NCI-H1417 treated with DMSO at 0.1 percent for 48 hours (cell line): ENCODE measurements at places on chromosomes 11 and 22.

- DNase-seq: peak; percentile 90
Measured at GRCh38 chr11:115590254-115590653, 86.0 kb upstream of the CADM1 start.

DNA sequence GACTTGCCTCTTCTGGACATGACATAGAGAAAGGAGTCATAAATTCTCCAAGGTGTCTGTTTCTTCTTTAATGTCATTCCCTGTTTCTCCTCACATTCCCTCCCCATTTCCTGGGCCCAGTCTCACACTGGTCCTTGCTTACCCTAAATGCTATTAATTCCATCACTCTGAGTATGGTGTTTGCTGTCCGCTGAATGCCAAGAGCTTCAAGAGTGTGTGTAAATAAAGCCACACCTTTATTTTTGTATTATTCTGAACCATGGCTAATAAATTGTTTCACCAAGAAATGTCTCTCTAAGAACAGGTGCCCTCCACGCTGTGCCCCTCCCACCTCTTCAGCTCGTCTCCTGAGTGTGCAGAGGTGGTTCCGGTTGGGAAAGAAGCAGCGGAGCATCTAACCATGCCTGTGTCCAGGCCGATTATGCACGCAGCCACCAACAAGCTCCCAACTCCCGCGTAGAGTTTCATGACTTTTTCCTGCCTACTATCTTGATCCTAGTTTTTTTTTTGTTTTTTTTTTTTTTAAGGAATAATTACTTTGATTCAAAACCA is 8.6 kb downstream of the TMEM121B start:
- no peak for DNase-seq

DNA sequence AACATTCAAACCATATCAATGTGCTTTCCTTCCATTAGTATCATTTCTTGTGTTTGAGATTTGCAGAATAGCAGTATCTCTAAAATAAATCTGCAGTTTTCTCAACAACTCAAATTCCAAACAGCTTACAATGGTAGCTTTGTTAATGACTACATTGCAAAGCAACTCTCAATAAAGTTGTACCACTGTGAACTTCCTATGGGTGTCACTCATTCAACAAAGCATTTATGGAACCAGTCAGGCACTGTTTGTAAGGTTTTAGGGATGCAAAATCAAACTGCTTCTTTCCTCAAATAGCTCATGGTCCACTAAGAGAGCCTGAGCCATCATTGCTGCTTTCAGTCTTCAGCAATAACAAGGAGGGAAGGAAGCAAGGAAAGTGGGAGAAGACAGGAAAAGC is 91.0 kb downstream of the CCDC83 start:
- DNase-seq: no peak

GRCh38 chr11:110859998-110860397 is 147.8 kb upstream of the ARHGAP20 start:
- no peak for DNase-seq

DNA sequence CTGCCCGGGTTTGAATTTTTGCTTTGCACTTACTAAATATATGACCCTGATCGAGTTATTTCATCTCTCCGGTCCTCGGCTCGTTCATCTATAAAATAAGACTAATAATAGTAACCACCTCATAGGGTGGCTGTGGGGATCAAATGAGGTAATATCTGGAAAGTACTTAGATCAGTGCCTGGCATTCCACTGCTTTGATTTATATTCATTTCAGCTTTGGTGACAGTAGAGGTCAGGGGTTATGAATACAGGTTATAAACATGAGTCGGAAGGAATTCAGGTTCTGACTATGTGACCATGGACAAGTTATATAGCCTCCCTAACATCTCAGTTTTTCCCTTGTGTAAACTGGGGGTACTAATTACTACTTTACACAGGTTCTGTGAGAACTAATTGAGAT is 2.9 kb upstream of the TEAD1 start:
- DNase-seq: no peak

GRCh38 chr11:61539831-61540357 is 31.3 kb downstream of the LRRC10B start:
- no peak for DNase-seq

- no peak for DNase-seq
Measured at GRCh38 chr22:20792221-20792965, 18.5 kb downstream of the SERPIND1 start.

- DNase-seq: no peak
Measured at GRCh38 chr22:50317178-50317577, 9.6 kb downstream of the DENND6B start.

GRCh38 chr22:29208879-29209623 is 3.4 kb downstream of the EMID1 start:
- no peak for DNase-seq

DNA sequence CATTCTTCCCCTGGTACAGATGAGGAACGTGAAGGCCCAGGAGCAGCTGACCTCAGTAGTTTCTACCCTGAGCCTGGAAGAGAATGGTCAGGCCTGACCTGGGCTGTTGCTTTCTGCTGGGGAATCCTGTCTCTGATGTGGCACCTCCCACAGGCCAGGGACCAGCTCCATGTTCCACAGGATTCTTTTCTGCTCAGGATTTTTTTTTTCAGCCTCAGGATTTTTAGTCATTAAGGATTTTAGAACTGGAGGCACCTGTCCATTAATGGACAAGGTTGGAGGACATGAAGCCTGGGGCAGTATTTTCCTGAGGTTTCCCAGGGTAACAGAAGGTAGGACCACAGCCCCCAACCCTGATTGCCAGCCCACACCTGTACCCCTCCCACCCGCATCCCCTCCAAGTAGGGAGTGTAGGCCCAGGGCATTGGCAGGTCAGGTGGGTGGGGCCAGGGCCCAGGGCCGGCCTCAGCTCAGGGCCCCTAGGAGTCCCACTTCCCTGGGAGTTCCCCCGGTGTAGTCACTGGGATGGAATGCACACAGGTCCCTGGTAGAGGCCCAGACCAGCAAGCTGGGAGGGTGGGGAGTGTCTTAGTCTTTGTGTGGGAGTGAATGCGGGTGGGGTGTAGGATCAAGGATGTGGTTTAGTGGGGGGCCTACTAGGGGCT is 16.1 kb downstream of the BIK start:
- DNase-seq: no peak

GRCh38 chr11:33790040-33790439 is 15.7 kb upstream of the FBXO3 start:
- no peak for DNase-seq

- DNase-seq: no peak
Measured at GRCh38 chr22:48342016-48342415, 1485.7 kb downstream of the BRD1 start.

- DNase-seq: no peak
Measured at GRCh38 chr22:19903031-19903430, 38.5 kb upstream of the COMT start.

- DNase-seq: no peak
Measured at GRCh38 chr22:26548984-26549383, 36.7 kb upstream of the TFIP11 start.

GRCh38 chr11:61762798-61763197 is 10.4 kb downstream of the MYRF start:
- no peak for DNase-seq

DNA sequence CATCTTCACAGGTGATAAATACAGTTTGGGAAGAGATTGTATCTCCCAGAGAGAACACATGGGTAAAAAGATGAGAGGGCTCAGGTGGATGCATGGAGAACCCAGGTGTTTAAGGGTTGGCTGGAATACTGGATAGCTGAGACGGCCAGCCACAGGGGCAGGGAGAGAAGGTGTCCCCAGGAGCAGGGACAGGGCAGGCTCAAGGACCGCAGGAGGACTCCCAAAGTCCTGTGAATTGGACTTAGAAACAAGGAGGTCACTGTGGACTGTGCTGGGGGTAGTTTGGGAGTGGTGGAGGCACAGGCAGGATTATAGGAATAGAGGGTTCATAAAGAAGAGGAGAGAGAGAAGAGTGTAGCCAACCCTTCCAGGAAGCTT is 103.8 kb upstream of the PARVA start:
- DNase-seq: no peak

GRCh38 chr11:90438069-90438468 is 215.2 kb upstream of the CHORDC1 start:
- DNase-seq: no peak

DNA sequence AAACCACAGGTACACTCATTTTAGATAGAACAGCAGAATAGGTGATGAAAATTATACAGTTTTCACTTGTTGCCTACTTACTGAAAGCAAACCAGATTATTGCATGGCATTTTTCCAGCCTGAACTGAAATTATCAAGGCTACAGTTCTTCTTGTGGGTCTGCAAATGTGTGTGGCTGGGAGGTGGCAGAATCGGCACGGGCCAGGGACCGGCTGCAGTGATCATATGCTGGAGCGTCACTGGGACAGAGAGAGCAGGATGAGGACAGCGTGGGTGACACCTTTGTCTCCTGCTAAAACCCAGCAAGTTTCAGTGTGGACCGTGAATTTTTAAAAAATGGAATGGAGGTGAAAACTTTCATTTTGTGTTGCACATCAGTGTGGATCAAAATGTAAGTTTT is 59.3 kb upstream of the PITPNB start:
- DNase-seq: no peak
